Left cardiac atrium (tissue), 4 donors: ENCODE measurements at places on chromosomes 16 and 17.
A peak's percentile ranks its signal among the peaks of the same experiment; 100 is the strongest.

DNA sequence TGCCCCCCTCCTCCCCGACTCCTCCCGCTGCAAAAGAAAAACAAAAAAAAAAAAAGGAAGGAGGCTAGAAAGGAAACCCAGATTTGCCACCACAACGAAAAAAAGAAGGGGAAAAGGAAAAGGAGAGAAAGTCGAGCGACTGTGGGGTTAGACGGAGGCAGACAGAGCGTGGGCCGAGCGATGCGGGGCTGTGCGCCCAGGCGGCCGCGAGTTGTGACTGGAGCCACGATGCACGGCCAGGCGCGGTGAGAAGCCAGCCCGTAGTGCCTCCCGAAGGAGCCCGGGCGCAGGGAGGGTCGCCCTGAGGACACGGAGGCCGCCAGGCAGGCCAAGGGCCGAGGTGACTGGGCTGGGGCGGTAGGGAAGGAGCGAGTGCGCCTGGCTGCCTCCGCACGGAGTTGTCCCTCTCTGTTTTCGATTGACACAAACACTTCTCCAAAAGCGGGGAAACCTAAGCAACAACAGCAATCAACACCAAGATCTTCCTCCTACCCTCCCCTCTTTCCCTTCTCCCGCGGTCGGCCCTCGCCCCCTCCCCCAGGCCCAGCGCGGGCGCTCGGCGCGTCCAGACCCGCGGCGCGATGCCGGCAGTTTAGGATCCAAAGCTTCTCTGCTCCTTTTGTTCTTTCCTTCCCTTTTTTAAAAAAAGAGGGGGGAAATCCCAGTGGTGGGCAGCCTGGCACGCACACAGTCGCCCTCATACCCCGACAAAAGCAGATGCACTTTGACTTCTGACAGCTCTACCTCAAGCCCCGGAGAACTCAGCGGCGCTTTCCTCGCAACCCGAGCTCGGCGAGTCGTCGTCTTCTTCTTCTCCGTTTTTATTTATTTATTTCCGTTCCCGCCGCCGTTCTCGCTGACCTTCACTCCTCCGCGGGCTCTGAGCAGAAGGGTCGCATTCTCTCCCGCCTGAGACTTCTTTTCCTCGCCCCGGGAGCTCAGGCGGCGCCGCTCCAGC lies at the start of gene LHX1:
LHX1 (plus strand) TSS at position 475 of the 958 bp plus-strand sequence. CDS start 723 bp downstream, outside the sequence.
- no peak for DNase-seq

GRCh38 chr17:58755577-58756245 lies at the start of gene PPM1E:
TSS of gene PPM1E (plus strand) at chr17:58755854.
- peak; percentile 55 for DNase-seq

- no peak for DNase-seq
Observed at GRCh38 chr16:86827521-86827920, 249.2 kb downstream of the FOXL1 start.

- DNase-seq, result no peak
Observed at GRCh38 chr17:37214416-37214815, 161.4 kb upstream of the C17orf78 start.

GRCh38 chr17:69605571-69605970 lies 191.1 kb downstream of the MAP2K6 start:
- DNase-seq, result no peak

GRCh38 chr17:66843627-66844026 lies 8.7 kb downstream of the CACNG5 start:
- no peak for DNase-seq

- DNase-seq, result no peak
Observed at GRCh38 chr17:81336930-81337325, 41.8 kb upstream of the SLC38A10 start.
